ENCODE measurements at places on chromosomes 1 and 21.

DNA sequence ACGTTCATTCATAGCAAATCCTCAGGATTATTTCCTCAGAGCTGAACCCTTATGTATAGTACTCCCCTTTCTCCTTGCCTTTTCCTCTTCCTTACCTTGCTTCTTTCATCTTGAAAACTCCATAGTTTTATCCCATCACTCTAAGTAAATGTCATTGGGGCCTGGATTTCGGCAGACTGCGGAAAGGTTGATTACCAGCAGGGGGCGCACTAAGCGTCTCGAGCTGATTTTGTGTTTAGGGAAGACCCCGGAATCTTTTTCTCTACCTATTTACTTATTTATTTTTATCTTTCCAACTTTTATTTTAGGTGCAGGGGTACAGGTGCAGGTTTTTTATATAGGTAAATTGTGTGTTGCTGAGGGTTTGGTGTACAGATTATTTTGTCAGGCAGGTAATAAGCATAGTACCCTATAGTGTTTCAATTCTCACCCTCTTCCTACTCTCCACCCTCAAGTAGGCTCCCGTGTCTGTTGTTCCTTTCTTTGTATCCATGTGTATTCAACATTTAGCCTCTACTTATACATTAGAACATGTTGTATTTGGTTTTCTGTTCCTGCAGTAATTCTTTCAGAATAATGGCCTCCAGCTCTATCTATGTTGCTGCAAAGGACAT lies 11.4 kb upstream of the MTARC1 start:
- no peak for DNase-seq

GRCh38 chr1:159171254-159171687 lies at the start of gene CADM3:
TSS of gene CADM3 (plus strand) at chr1:159171615. CDS start at chr1:159171766, 151 bp downstream.
- no peak for DNase-seq

DNA sequence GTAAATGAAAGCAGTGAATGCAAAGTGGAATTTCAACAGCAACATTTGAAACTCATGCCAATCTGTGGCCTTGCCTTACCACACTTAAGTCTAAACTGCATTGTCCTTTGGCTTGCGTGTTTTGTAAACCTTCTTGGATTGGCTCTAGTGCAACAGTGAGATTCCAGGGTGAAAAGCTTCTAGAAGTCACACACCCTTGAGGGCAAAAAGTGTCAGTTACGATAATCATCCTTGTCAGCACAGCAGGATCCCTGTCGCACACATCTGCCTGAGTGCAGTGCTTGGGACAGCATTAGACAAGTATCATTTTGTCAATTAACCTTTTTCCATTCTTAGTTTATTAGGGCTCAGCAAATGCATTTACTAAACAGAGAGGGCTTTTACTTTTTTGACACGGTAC lies 243.4 kb upstream of the PTBP2 start:
- no peak for DNase-seq

DNA sequence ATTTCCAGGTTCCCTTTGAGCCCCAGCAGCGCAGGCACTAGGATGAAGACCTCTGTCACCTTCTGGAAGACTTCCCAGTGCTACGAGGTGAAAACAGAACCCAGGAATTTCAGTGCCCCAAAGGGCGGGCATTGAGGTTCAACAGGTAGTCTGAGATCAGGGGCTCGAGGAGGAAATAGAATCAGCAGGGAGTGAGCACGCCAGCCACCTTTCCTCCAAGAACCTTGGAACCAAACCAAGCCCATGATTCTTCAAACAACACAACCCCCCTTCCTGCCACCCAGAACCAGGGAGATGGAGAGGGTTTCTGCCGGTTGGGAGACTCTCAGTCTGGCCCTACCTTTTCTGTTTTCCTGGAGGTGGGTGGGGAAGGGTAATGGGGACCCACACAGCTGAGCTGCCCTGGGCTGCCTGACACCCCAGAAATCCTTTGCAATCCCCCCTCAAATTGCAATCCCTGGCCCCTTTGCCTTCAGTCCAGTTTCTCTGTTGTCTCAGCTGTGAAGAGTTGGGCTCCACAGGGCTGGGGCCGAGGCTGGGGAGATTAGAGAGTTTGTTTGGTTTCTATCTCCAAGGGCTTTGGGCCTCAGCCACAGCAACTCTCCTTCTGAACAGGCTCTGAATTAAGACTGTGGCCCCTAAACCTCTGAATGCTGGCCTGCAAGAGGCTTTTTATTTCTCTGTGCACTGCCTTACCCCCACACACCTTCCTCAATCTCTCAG lies 11.9 kb downstream of the SLC41A1 start:
- no peak for DNase-seq

- DNase-seq, result no peak
These were observed 75.8 kb upstream of the SELENON start for GRCh38 chr1:25724201-25724600.

GRCh38 chr21:45769294-45769693 lies 125.8 kb downstream of the PCBP3 start:
- no peak for DNase-seq

DNA sequence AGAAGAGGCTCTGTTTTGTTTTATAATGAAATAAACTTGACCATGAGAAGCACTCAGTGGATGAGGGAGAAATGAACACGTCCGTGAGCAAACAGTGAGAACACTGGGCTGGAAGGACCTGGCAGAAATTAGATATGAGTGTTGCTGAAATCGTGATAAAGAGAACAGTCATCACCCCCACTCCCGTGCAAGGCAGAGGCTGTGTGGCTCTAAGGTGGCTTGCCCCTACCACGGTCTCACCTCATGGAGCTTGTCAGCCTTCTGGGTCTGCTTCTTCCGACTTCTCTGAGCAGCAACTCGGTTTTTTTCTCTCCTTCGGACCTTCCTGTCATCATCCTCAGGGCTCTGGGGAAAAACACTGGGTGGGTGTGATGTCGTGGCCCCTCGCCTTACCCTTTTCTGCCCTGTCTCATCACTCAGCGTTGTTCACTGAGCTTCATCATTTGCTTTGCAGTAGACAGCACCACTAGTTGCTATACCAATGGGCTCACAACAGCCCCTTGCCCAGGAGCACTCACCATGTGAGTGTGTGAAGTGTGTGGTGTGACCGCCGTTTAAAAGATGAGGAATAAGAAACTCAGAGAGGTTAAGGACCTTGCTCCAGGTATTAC lies 2.8 kb downstream of the BATF3 start:
- DNase-seq, result no peak

GRCh38 chr1:96721053-96721415 lies 550 bp upstream of the PTBP2 start:
- DNase-seq, result no peak

GRCh38 chr1:34405266-34405959 lies 228.7 kb downstream of the C1orf94 start:
- no peak for DNase-seq

DNA sequence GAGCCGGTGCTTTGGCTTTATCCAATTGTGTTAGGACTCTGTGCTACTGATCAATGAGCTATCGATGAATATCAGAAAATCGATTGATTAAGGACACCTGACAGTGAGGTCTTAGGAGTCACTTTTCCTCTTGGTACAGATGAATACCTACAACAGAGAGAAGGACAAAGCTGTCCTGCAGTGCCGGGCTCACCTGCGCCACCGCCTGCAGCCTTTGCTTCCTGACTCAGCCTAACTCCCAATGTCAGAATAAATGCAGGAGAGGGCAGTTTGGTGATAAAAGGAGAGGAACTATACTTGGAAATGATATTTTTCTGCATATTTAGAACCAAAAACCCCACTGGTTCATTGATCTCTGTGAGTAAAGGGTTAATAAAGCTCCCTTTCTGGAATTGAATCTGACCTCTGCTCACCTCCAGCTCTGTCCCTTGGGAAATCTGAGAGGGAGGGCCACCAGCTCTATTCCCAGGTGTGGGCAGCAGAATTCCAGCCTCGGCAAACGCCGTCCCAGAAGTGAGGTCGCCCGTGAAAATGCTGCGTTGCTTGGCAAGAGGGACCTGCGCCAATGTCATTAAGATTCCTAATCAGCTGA lies 39.3 kb downstream of the POFUT2 start:
- DNase-seq, result no peak

DNA sequence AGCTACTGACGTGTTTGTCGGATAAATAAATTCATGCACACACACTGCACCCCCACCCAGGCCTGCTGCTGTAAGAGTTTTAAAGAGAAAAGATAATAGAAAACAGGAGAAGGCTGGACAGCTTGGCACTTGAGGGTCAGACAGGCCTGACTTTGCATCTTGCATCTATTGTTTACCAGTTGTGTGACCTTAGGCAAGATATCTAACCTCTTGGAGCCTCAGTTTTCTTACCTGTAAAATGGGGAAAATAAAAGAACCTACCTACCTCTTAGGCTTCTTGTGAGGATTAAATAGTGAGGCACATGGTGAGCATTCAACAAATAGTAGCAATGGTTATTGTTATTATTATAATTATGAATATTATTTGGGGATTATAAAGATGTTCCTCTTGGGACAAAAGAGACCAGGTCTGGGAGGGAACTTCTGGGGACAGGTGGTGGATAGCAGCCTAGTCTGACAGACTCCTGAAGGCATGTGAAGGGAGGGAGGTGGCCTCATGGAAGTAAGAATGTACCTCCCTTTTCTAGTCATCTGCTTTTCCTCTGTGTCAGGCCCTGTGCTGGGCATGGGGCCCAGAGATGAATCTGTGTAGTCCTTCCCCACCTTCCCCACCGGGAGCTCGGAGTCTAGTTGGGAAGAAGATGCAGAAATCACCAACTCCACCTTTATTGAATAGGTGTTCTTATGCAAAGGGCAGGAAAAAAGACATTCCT lies 18.3 kb upstream of the EPB41 start:
- no peak for DNase-seq

DNA sequence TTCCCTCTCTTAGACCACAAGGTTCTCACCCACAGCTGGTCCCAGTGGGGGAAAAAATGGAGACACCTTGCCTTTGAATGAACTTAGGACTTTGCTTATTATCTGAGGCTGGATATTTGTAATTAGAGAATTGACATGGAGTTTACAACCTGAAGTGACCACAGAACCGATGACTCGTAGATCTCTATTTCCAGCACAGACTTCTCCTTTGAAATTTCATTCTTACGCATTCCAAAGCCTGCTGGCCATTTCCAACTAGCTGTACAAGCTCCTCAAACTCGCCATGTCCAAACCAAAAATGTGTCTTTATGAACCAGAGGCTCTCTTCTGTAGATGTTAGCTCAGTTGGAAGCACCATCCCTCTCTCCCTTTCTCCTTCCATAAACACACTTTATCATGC lies 12.0 kb downstream of the RAB7B start:
- DNase-seq, result no peak

- DNase-seq, result peak; percentile 45
These were observed 26.1 kb downstream of the ZP4 start for GRCh38 chr1:237864338-237865244.

DNA sequence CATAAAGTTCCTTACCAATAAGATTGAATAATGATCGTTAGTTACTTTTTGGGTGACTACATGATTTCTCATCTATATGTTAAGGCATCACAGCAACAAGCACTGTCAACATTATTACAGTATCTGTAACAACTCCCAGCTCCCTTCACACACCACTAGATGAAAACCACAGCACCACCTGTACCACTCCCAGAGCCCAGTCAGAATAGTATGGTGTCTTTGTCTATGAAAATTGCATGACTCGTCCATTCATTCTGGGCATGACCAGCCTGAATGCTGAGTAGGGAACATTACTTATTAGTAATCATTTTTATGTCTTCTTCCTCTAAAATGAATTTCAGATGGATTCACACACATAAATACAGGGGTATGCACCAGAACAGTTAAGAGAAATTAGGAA lies 7.0 kb downstream of the OLFML2B start:
- DNase-seq, result no peak

GRCh38 chr1:150610576-150610975 lies 18.8 kb downstream of the ENSA start:
- DNase-seq, result no peak

DNA sequence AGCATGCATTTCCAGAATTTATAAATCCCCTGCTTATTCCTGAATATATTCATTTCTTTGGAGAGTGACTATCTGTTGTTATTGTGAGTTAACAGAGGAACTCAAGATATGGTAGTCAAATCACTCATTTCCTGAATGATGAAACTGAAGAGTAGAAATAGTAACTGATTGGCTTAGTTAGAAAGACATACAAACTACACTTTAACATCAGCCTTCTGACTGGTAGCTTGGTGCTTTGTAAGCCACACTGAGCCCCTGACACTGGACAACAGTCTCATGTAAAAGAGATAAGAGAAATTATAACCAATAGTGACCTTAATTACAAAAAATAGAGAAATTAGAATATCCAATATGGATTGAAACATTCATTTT lies 4.8 kb downstream of the GBP7 start:
- DNase-seq, result no peak

DNA sequence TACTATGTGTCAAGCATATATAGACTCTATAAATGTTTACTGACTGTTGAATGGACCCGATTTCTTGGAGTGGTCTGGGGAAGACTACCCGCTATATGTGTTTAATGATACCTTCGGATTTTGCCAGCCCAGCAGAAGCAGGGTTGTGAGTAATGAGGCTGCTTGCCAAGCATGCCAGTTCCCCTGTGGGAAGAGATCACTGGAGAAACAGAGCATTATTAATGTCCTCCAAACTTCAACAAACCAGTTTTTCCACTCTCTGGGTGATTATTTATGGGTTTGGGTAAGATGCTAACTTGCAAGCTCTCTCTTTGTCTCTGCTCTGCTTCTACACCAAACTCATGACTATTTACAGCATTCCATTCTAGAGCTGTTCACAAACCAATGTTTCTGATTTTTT lies 25.1 kb upstream of the PHGDH start:
- DNase-seq, result no peak

DNA sequence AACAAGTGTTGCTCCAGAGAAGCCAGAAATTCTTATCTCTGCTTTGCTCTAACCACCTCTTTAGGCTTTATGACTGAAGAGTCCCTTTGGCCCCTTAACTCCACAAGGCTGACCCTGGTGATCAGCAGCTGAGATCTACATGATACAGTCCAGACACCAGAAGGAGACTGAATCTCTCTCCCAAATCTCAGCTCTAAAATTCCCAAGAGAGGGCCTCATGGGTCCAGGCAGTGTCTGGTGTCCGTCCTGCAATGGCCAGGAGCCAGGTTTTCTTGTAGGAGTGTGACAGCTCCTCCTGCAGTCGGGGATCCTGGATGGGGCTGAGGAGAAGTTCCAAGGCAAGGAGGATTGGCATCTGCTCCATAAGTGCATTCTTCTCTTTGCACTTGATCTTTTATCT lies 35.3 kb downstream of the L1TD1 start:
- DNase-seq, result no peak

- DNase-seq, result no peak
These were observed 82.4 kb downstream of the FAF1 start for GRCh38 chr1:50877641-50878040.

GRCh38 chr1:65176591-65176990 lies 28.6 kb downstream of the AK4 start:
- no peak for DNase-seq

DNA sequence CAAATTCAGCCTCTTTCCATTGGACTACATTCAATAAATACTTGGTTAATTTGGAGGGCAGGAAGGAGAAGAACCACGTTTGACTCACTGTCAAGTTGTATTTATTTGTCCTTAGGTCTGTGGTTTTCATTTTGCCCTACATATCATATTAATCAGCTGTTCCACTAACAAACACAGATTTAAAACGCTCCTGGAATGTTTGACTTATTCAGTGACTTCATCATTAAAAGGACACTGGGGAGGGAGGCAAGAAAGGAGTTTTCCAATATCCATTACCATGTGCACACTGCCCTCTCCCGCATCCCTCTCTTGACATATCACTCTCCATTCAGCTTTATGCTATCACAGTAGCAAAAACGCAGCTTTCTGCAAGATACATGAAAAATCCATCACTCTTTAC lies 98.2 kb upstream of the C1orf87 start:
- DNase-seq, result no peak
